Small intestine (tissue), 16 donors: ENCODE measurements at places on chromosomes 12 and 14.

DNA sequence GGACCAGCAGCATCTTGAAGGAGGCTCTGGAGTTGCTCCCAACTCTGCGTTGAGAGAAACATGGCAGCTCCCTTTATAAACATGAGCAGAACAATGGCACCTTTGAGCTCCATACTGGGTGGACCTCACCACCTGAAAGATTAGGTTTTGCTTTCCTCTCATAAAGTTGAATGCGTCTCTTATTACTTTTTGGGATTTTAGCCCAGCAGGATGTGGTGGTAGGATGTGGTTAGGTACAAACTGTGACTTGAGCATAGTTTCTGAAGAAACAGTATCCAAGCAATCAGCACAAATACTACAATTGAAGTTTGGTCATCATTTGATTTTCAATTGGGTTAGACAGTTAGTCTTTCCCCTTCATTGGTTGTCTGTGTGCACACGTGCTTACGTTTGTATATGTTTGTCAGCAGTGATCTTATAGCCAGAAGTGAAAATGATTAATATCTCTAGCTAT is at the start of gene PRR4:
PRR4 (minus strand) TSS at position 51 of the 454 bp plus-strand sequence; CDS start at position 13, 38 bp downstream.
- DNase-seq: no peak

DNA sequence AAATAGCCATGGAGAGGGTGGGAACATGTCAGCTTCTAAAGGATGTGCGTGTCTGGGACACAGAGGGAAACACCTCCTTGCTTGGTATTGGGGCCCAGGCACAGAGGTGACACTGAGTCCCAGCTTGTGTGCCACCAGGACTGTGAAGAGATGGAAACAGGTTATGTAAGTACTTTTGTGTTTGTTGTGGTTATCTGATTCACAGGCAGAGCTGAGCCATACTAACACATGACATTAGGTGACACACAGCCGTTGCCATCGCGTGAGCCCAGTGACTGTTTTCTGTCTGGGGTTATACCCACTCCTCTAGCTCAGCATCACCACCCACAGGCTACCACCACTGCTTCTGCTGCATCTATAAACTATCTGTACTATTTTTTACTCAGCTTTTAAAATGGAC is 12.1 kb upstream of the FLVCR2 start:
- no peak for DNase-seq

DNA sequence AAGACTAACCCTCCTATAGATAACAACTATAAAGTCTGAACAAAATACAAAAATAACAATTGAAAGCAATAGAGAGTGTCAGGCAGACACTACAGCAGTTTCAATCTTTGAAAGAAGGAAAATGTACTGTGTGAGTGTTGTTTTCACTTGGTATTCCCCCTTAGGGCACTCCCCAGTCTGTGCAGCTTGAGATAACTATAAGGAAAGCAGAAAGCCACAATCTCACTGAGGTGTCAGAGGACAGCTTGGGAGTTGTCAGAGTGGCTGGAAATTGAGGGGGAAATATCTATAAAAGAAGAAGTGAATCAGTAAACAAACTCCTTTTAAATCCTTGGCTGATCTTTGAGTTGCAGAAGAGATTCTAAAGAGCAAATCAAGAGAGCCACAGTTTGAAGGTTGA is 364.8 kb downstream of the NELL2 start:
- no peak for DNase-seq

DNA sequence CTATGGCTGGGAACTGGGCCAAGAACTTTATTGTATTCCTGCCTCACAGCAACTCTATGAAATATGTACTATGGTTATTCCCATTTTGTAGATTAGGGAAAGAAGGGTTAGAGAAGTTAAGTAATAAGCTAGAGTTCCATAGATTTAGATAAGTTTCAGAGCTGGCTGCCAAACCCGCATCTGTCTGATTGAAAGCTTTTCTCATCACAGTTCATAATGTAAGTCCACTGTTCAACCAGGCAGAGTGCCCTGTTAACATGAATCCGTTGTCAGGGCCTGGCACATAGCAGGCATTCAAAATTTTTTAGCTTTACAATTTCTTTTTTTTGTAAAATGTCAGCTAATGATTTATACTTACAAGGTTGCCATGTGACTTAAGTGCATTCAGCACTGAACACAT is 467.3 kb downstream of the NRXN3 start:
- no peak for DNase-seq

- DNase-seq: no peak
These were observed 86.5 kb downstream of the DAAM1 start for GRCh38 chr14:59274991-59275391.

DNA sequence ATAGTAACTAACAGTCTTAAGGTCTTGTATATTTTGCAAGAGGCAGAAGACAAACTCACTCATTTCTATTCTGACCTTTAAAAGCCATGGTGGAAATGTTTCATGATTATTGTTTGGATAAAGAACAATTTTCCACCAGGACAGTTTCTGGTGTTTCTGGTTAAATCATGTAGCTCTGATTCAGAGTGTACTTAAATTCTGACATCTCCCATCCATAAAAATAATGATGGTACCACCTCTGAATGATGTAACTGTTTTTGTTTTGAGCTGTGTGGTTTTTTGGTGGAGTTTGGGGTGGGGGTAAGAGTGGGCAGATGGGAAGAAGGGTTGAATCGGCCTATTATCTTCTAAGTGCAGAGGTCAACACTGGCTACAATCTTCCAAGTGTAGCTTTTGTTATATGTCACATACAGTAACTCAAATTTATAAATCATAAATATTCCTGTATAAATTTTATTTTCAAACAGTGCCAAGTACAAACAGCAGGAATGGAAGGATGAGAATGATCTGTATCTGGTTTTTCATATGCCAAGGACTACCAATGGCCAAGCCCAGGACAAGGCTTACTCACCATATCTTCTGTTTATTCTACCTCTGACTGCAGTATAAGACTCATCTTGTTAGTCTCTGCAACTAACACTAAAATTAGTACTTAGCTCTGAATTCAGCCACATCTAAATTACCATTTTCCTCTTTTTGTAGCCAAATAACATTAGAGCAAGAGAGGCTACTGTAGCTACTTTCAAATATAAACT is 108.7 kb downstream of the BCAT1 start:
- DNase-seq: no peak
